Bronchial smooth muscle cell (primary cell): ENCODE measurements at places on chromosomes 2 and 18. TPM values are rescaled to one million over a fixed set of nuclear protein-coding genes. Genes with fewer than 3 reads are reported as not detected.

The ABHD3 gene
- 2.4 and 8.0 TPM in 2 replicates for total RNA-seq

The EGR4 gene
- total RNA-seq: under 0.01 TPM in 1 of 2 replicates, not detected in the other

The STPG4 gene
- total RNA-seq: 0.16 TPM in 1 of 2 replicates, not detected in the other

The ATP6V1C2 gene
- not detected in 2 replicates for total RNA-seq

The TMEM198 gene
- 0.95 and 1.3 TPM in 2 replicates for total RNA-seq

The TRMT61B gene
- total RNA-seq: 10.9 and 12.8 TPM in 2 replicates

The GCKR gene
- total RNA-seq: 0.16 TPM in 1 of 2 replicates, not detected in the other

The HOXD13 gene
- not detected in 2 replicates for total RNA-seq

The SLC9A4 gene
- total RNA-seq: not detected in 2 replicates

The UGT1A8 gene
- total RNA-seq: not detected in 2 replicates

The ASB18 gene
- total RNA-seq: not detected in 2 replicates

The CRYGC gene
- not detected in 2 replicates for total RNA-seq

The ACSL3 gene
- 63.5 and 106 TPM in 2 replicates for total RNA-seq

The RHBDD1 gene
- total RNA-seq: 17.3 and 64.8 TPM in 2 replicates

The PLGLB1 gene
- total RNA-seq: 0.32 TPM in 1 of 2 replicates, not detected in the other

The ZDBF2 gene
- total RNA-seq: 6.2 and 7.6 TPM in 2 replicates
